Psoas muscle (tissue), 8 donors: ENCODE measurements at places on chromosomes 7 and 10. TPM values are rescaled to one million over a fixed set of nuclear protein-coding genes. Genes with fewer than 3 reads are reported as not detected.

Gene THAP5
- total RNA-seq: 23.1 TPM

Gene TCF7L2
- 4.3 TPM for total RNA-seq

Gene SYNPO2L
- total RNA-seq: 289 TPM

Gene CWF19L1
- total RNA-seq: 15.7 TPM

Gene CCNY
- total RNA-seq: 55.8 TPM

Gene MMP21
- total RNA-seq: not detected

Gene ANLN
- 1.1 TPM for total RNA-seq

Gene H2BK1
- total RNA-seq: not detected

Gene ZNF365
- 0.13 TPM for total RNA-seq

- no peak for DNase-seq
These were observed 19.0 kb upstream of the TRIM56 start for GRCh38 chr7:101066141-101066832.

DNA sequence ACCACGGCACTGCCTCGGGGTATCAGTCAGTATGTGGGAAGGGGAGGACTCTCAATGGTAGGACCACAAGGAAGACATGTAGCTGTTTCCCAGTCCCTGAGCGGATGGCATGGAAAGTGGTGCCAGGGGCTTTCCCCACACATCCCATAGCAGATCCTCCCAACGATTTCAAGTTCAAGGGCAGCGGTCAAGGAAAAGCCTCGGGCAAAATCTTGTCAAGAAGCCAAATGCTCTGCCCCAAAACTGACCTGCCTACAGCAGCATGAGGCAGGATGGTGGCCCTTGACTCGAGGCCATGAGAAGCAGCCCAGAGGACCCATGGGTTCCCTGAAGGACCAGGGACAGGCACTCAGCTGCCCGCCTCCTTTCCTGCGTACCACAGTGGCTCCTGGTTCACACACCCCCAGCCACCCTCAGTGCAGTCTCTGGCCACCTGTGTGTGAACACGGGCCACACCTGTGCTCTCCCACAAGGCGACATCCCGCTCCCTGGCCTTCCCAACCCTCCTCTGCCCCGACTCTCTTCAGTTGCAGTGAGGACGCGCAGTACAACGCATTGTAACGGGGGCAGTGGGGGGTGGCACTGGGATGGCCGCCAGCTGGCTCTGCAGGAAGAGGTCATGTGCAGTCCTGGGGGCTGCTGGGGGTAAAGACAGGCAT lies 43.6 kb downstream of the CTBP2 start:
- no peak for DNase-seq

GRCh38 chr10:124092250-124092859 lies 1.0 kb downstream of the CHST15 start:
- peak; percentile 75 for DNase-seq

- no peak for DNase-seq
These were observed 440 bp upstream of the MINDY3 start for GRCh38 chr10:15860692-15861201.

DNA sequence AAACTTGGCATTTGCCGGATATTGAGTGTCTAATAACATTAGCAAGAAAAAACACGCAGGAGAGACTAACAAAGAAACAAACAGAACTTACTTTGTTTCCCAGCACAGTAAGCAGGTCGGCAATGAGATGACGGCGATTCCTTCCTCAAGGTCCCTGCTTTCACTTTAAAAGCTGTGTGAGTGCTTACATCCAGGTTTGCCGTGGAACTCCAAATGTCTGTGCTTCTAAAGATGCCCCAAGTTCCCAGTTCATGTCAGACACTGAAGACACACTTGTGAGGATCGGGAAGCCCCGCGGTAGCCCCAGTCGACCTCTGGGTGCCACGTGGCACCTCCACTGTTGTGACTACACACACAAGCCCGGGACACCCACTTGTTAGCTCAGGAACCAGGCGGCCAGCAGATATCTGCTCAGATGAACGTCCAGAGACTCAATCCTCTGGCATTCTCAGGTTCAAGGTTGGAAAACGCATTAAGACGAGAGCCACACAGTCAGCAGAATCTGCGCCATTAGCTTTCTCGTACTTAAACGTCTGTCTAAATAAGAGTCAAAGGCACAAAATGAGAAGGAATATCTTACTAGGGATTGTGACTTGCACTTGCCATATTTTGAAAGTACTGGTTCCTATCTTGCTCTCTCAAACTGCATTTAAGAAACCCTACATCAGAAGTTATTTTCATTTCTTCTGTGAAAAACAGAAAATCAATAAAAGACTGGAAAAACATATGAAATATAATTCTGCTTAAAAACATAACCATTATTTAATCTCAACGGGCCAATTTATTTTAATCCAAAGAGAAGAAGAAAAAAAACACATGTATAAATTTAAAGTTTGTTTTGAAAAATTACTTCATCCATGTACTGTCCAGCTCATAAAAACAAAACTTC lies 207.6 kb upstream of the KLF14 start:
- peak; percentile 94 for DNase-seq

- no peak for DNase-seq
These were observed 60.6 kb downstream of the ARL5B start for GRCh38 chr10:18719811-18720210.

DNA sequence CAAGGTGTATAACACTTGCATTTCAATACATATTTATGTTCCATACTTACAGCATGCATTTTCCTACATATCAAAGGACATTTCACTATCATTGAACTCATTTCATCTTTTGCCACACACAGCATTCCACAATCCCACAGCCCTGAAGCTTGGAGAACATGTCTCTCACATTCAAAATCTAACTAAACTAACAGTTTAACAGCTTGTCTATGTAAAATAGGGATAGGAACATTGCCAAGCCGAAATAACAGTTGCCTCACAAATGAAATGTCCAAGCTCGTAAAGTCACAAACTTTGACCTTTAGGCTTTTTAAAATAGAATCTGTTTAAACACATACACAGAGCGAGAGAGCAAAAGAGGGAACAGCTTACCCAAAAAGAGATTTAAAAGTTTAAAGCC lies 65.3 kb downstream of the HGF start:
- DNase-seq: no peak

GRCh38 chr7:23396222-23397015 lies 73.9 kb downstream of the IGF2BP3 start:
- no peak for DNase-seq

DNA sequence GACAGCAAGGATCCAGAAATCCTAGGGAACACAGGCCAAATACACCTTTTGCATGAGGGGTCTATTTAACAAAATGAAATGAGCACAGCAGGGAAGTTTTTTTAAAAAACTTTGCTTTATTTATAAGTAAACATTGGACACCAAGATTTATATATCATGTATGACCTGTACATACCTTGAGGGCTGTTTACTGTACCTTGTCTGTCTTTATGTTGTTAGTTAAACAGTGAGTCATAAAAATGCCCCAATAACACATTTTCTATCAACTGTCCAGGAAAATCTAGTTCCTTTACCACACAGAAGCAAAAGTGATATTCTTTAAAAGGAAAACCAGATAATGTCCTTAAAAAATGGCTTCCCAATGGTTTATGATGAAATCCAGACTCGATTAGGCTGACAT lies 45.1 kb upstream of the AGR3 start:
- no peak for DNase-seq

DNA sequence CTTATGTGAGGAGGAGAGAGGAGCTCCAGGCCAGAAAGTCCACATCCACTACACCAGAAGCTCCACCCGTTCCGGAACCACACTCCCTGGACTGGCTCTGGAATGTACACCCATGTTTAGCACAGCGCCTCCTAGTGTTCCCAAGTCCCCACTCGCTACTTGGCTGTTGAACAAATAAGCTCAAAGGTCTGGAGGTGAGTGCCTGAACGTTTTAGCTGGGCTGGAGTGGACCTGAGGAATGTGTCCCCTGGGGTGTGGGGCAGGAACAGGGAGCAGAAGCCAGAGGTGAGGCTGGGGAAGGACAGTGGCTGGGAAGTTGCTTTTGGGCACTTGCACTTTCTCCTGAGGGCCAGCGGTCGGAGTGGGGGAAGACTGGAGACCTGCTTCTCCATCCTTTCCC lies 164.1 kb upstream of the CDCA7L start:
- peak; percentile 56 for DNase-seq

GRCh38 chr10:75967491-75967890 lies 536.1 kb downstream of the LRMDA start:
- DNase-seq: no peak
